ENCODE measurements at places on chromosomes 3 and 15. TPM values are rescaled to one million over a fixed set of nuclear protein-coding genes. Genes with fewer than 3 reads are reported as not detected.

DNA sequence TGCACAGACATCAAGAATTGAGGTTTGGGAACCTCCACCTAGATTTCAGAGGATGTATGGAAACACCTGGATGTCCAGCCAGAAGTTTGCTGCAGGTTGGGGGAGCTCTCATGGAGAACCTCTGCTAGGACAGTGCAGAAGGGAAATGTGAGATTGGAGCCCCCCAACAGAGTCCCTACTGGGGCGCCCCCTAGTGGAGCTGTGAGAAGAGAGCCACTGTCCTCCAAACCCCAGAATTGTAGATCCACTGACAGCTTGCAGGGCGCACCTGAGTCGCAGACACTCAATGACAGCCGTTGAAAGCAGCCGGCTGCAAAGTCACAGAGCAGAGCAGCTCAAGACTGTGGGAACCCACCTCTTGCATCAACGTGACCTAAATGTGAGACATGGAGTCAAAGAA lies 34.6 kb upstream of the EPHA6 start:
- DNase-seq: no peak

DNA sequence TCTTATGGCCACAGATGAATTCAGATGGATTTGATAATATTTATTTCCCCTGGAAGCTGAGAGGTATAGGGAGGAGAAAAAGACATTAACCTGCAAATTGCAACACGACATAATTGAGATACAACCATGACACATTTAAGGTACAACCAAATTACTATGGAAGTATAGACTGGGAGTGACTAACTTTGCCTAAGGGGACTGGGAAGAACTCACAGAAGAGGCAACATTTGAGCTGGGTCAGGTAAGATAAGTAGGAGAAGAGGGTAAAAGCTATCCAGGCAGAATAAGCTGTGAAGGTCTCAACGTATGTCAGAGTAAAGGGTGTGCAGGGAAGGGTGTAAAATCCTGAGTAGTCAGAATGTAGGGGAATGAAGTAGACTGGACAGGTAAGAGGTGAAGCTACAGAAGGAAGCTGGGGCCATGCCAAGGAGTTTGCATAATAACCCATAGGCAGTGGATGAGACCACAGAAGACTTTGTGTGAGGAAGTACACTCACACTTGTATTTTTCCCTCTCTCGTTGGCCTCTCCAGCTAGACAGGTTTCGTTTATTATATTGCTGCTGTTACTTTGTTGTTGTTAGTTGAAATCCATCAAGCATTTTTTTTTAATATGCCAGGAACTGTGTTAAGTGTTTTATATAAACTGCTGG lies 28.0 kb upstream of the PTX3 start:
- no peak for DNase-seq

The IQCH gene
- 1.00 TPM for total RNA-seq

GRCh38 chr3:139808201-139808600 lies 126.8 kb upstream of the CLSTN2 start:
- no peak for DNase-seq

The MUC4 gene
- not detected for total RNA-seq

DNA sequence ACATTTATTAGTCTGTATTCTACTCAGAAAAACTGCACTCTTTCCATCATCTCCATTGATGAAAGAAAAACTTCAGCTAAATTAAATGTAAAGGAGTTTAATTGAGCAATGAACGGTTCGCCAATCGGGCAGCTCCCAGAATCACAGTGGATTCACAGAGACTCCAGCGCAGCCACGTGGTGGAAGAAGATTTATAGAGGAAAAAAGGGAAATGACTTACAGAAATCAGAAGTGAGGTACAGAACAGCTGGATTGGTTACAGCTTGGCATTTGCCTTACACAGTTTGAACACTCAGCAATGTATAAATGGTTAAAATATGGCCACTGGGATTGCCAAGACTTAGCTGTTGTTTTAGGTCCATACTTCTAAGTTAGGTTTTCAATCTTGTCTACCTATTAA lies 2.8 kb upstream of the SUCLG2 start:
- DNase-seq: no peak

- DNase-seq: no peak
Observed at GRCh38 chr15:72160696-72161245, 36.8 kb downstream of the GRAMD2A start.

DNA sequence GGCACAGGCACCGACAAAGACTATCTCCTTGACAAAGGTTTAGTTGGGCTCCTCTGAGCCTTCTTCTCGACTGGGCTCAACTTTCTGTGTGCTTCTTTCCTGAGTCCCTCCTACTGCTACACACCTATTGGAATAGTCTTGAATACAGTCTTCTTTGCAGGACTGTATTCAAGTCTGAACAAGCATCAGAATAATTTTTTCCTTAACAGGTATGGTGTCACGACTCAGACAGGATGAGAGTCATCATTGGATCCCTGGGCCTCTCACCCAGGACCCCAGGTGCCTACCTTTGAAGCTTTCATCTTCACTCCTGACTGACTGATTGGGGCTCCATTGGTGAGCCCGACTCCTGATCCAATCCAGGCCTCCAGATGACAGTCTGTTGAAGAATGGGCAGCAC lies 66.3 kb downstream of the CRYGS start:
- DNase-seq: no peak

GRCh38 chr3:143146486-143147274 lies 27.1 kb downstream of the CHST2 start:
- no peak for DNase-seq

DNA sequence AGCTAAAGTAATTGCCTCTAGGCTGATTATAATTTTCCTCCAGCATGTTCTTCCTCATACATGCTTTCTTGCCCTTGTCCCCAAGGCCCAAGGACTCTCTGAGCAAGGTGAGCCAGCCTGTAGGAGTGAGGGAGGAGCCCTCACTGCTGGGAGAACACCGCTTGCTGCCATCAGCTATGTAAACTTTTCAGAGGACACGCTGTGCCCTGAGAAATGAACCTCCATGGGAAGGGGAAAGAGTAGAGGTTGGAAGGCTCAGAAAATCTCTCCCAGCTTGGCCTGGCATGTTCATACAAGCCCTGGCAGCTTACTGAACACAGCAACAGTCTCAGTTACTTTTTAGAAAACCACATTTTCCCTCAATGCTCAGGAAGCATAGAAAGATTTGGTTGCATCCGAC lies 103.0 kb upstream of the SLC24A5 start:
- DNase-seq: no peak

The ZPLD1 gene
- total RNA-seq: not detected

DNA sequence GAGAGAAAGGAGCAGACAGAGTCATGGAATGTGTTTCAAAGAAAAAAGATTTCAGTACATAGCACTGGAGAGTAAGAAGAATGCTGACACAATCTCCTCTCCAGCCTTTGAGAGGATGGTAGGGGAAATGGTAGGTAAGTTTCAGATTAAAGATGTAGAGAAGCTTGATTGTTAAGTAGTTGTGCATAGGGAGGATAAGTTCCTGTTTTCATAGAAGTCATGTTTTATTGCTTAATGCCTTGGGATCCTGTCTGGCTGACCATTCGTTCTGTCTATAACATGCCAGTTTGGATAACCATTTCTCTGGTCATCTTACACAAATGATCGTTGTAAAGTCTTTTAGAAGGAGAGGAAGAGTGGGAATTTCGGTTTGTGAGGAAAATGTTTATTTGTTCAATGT lies 95.7 kb upstream of the IGSF10 start:
- no peak for DNase-seq

The SNTN gene
- not detected for total RNA-seq

GRCh38 chr15:72113347-72114031 lies 4.5 kb downstream of the MYO9A start:
- DNase-seq: no peak

- DNase-seq: no peak
Observed at GRCh38 chr3:190853464-190853863, 9.0 kb downstream of the GMNC start.

GRCh38 chr3:53618936-53619335 lies 124.5 kb downstream of the CACNA1D start:
- no peak for DNase-seq

GRCh38 chr15:82999905-83000671 lies 11.4 kb downstream of the C15orf40 start:
- DNase-seq: no peak

GRCh38 chr3:143751643-143752178 lies 96.6 kb downstream of the SLC9A9 start:
- no peak for DNase-seq

The ZNF80 gene
- total RNA-seq: not detected

DNA sequence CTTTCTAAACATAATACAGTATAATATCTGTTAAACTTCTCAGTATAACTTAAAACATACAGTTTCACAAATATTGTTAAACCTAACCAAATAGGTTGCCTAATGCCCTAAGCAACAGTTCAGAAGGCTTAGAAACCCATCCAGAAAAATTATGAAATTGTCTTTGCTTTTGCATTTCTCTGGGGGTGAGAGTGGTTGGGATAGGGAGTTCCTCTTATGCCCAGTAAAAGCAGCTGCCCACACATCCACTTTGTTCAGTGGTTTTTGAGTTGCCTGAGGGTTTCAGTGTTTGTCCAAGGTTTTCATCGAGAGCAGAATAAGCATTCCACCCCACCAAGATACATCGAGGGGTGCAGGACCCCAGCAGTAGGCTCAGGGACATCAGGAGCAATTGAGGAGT lies 179.4 kb downstream of the CDIN1 start:
- no peak for DNase-seq

The AGBL1 gene
- not detected for total RNA-seq

The UROC1 gene
- total RNA-seq: 0.15 TPM

DNA sequence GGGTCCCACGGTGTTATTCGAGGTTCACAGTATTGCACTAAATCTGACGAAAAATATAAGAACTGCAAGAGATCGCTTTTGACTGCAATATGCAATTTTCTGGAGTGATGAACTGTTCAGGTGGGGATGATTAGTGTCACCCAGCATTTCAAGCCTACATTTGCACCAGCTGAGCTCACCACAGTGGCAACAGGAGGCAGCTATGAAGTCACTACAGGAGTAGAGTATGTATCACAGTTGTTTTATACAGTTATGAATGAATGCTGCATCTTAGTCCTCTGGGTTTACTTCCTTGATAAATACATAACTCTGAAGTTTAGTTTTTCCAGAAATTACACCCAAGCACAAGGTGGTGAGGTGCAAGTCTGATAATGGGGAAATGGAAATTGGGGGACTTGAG lies 69.6 kb downstream of the CHSY1 start:
- DNase-seq: no peak

DNA sequence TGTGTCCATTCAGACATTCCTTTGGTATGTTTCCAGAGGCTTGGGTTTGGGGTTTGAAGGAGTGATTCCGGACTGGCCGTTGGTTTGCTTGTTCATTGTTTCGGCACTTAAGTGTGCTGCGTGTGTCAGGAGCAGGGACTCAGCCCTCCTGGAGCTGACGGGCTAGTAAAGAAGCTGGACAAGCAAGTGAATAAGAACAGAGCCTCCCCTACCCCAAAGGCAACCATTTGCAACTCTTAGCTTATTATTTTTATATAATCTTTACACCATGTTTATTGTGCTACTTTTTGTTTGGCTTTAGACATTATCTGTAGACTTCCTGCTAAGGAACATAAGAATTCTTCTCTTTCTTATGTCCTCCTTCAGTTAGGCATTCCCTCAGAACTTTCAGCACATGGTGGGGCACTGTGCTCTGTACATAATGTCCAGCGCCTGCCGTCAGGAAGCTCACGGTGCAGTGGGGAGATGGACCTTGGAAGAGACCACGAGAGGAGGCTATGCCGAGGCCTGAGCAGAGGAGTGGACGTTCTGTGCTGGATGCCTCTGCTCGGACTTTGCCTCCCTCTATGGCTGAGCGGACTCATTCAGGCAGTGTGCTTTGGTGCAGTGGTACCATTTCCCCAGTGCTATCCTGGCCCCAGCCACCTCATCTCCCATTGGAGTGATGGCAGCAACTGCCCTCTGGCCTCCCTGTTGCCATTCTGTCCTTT lies 65.4 kb downstream of the EEFSEC start:
- DNase-seq: no peak

GRCh38 chr3:13788522-13789424 lies 91.1 kb downstream of the WNT7A start:
- peak; percentile 61 for DNase-seq

The KBTBD13 gene
- not detected for total RNA-seq

DNA sequence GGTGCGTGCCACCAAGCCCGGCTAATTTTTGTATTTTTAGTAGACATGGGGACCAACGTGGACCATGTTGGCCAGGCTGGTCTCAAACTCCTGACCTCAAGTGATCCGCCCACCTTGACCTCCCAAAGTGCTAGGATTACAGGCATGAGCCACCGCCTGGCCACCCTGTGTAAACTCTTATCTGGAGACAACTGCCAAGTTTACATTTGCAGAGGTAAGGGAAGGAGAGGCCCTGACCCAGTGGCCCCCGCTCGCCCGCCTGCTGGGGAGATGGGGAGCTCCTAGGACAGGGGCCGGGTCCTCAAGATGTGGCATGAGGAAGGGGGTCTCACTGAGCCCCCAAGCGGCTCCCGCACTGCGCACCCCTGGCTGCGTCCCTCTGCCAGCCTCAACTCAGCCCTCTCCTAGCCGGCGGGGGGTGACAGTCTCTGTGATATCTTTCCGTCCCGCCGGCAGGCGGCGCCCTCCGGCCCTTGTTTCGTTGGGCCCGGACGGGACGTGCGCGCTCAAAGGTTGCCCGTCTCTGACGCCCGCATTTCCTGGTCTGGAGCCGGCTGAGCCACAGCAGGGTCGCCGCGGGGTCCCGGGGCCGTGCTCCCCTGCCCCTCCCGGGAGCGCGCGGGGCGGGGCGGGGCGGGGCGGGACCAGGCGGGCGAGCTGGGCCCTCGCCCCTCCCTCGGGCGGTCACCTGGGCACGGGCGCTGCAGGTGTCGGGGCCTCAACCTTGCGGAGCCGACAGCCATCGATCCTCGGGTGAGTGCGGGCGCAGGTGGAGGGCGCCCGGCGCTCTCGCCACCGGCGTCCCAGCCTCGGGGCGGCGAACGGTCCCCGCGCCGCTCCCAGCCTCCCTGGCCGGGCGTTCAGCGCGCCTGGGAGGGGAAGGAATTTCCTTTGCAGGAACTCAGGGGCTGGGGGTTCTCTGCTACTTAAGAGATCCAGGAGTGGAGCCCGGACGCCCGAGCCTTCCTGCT lies at the start of gene GPR160:
Gene GPR160, plus strand, starts transcription at position 533 of the 971 bp plus-strand sequence. CDS start 45,978 bp downstream, outside the sequence.
- DNase-seq: no peak

DNA sequence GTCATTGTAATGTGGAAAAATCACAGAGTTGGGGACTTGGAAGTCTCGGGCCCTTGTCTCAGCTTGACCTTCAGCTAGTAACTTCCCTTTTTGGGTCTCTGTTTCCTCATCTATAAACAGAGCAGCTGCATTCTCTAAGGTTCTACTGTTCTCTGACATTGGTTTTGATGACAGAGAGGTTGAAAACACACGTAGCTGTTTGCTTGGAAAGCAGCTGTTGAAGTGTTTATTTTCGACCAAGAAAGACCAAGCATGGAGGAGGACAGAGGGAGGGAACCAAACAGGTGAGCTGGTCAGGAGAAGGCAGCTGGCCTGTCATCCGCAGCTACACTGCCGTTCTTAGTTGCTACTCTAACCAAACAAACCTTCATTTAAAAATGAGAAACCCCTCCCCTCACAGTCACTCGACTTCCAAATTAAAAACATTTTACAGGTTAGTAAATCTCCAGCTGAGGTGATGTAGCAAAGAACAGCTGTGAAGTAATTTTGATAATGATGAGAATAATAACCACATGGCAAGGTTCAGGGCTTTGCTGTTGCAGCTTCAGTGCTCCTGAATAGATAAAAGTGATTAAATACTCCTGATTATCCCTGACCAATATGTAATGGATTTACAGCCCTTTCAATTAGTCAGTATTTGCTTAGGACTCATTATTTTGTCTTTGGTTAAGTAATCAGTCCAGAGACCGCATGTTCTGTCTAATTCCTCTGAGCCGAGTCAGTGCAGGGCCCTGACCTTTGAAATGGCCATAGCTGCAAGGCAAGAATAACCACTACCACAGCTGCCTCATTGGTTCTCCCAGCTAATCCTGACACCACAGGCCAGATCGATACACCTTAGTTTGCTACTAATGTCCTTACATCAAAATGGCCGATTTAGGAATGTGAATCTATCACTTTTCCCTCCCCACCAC lies 65.3 kb downstream of the MEIS2 start:
- DNase-seq: no peak
